ENCODE measurements at places on chromosomes 16 and 17.

DNA sequence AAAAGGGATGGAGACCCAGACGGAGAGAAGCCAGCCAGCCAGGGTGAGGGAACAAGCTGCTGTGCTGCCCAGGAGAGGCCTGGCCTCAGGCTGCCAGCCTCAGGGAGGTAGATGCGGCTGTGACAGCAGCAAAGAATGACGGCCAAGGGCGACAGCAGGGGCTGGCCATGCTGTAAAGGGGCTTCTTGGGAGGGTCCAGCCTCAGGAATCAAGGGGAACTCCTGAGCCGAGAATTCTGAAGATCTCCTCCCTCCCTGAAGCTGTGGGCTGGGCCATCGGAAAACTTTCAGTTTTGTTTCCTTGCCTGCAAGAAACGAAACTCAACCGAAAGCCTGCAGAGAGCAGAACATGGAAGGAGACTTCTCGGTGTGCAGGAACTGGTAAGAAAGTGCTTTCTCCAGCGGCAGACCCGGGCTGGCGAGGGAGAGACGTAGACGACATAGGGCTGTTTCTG lies at the start of gene XAF1:
TSS of gene XAF1 (plus strand) at position 316 of the 454 bp plus-strand sequence. CDS start at position 349, 33 bp downstream.
- peak; percentile 59 for DNase-seq

- no peak for DNase-seq
Measured at GRCh38 chr17:58331815-58332777, 3.5 kb upstream of the TSPOAP1 start.

- no peak for DNase-seq
Measured at GRCh38 chr16:67461600-67462278, 19.2 kb downstream of the ATP6V0D1 start.

DNA sequence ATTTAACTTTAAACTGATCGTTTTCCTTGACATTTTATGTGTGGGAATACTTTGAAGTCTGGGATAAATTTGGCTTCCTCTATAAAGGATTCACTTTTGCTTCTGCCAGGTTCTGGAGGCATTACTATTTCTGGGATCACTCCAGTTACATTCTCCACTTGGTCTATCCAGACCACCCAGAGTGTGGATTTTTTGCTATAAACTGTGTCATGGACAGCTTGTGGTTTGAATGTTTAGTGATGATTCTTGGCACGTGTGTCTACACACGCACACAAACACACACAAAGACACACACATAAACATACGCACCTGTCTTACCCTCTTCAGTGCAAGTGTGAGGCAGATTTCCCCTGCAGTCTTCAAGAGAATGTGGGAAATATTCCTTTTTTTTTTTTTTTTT lies 27.4 kb upstream of the MSI2 start:
- no peak for DNase-seq

DNA sequence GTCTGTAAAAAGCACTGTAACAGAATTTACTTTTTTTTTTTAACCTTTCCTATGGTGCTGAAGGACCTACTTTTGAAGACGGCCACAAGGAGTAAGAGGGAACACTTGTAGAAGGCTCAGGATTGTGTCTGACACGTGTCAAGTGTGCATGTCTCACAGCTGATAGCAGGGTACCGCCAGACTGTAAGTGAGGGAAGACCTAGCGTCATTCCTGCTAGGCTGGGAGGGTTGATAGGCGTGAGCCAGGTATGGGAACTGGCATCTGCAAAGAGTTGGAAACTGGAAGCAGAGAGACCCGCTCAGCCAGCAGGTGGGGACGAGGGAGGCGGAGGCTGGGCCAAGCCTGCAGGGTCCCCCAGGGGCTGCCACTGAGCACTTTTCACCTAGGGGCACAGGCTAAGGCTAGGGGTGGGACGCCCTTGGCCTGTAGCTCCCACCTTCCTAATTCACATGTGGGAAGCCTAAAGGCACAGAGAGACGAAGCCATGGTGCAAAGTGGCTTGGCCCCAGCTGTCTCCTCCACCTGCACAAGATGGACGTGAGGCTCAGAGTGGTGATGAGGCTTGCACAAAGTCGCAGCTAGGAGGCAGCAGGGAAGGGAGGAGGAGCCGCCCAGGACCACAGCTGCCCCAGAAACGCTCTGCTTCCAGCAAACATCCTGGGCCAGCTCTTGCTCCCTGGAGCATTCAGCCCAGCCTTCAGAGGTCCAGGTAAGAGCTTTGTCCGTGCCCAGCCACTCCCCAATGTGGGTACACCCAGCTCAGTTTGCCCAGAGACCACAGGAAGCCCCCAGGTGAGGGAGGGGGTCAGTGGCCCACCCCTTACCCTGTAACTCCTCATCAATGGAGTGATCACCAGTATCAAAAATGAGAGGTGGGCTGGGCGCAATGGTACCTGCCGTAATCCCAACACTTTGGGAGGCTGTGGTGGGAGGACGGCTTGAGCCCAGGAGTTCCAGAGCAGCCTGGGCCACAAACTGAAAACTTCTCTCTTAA lies 18.9 kb downstream of the VASN start:
- DNase-seq, result no peak

- DNase-seq, result no peak
Measured at GRCh38 chr16:7278636-7279035, 54.0 kb upstream of the RBFOX1 start.

DNA sequence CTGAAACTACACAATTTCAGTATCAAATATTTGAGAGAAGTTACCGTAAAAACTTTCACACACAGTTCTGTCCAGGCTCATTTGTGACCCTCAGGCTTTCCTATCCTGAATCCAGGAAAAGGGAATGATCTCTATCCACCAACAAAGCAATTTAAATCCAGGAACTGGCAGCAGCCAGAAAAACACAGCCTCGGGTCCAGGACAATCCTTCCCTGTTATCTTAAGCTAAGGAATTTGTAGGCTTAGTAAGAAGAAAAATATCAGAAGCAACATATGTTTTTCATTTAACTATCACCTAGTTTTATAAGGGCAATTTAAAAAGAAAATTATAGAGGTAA lies 47.1 kb downstream of the TEX2 start:
- no peak for DNase-seq

DNA sequence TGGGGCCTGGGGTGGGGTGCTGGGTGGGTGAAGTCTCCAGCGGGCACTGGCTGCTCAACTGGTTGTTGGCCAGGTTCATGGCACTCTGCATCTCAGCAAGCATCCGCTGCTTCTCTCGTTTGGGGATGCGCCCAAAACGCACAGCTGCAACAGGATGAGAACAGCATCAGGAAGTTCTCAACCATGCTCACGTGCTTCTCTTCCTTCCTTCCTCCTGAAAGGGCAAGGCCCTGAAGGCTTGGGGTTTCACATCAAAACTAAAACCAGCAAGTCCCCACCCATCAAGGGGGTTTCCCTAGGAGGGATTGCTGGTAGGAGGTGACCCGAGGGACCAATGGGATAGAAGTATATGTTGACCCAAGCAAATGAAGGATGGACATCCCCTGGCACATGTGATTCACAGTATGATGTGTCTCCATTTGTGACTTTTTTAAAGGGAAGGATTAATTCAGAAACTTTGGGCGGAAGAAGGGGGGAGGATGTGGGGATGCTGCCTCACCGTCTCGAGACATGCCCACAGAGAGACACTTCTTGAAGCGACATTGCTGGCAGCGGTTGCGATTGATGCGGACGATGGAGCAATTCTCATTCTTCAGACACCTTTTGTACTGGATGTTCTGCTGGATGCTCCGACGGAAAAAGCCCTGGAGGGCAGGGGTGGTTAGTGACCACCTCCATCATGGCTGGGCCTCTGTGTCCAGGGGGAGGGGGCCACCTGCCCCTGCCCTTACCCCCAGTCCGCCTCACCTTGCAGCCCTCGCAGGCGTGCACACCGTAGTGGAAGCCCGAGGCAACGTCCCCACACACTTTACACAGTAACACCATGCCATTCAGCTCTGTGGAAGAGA lies 4.2 kb downstream of the NR1D1 start:
- no peak for DNase-seq

- DNase-seq, result no peak
Measured at GRCh38 chr17:77465358-77466041, 324.7 kb downstream of the SEC14L1 start.

DNA sequence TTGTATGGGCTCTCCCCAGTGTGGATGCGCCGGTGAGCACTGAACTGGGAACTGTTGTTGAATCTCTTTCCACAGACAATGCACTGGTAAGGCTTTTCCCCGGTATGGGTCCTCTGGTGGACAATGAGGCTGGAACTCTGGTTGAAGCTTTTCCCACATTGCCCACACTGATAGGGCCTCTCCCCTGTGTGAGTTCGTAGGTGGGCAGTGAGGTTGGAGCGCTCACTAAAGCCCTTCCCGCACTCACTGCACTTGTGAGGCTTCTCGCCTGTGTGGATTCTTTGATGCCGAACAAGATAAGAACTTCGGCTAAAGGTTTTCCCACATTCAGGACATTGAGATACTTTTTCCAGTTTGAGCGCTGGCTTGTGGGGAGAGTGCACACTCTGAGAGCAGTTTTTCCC lies 17.8 kb downstream of the ZSCAN32 start:
- DNase-seq, result no peak

DNA sequence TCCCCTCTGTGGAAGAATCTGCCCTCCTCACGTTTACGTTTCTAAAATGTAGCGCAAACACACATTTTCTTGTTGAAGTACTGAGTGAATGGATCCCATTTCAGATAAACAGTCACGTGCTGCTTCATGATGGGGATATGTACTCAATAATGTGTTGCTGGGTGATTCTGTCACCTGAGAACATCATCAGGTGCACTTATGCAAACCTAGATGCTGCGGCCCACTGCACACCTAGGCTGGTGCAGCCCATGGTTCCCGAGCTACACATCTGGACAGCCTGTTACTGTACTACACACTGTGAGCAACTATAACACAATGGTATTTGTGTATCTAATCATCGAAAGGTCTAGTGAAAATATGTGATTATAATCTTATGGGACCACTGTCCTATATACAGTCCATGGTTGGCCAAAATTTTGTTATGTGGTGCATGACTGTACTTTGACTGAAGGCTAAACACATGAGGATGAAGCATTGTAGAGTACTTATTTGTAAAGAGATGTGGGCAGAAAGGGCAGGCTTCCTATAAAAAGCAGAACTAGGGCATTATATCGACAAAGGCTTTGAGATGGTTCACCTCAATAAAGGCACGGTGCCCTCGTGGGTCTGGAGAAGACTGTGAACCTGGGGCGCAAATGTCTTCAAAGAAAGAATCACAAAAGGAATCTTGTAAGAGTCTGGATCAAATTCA lies 26.3 kb downstream of the MARF1 start:
- DNase-seq, result no peak

- no peak for DNase-seq
Measured at GRCh38 chr16:4675864-4676786, 17.2 kb upstream of the NUDT16L1 start.

DNA sequence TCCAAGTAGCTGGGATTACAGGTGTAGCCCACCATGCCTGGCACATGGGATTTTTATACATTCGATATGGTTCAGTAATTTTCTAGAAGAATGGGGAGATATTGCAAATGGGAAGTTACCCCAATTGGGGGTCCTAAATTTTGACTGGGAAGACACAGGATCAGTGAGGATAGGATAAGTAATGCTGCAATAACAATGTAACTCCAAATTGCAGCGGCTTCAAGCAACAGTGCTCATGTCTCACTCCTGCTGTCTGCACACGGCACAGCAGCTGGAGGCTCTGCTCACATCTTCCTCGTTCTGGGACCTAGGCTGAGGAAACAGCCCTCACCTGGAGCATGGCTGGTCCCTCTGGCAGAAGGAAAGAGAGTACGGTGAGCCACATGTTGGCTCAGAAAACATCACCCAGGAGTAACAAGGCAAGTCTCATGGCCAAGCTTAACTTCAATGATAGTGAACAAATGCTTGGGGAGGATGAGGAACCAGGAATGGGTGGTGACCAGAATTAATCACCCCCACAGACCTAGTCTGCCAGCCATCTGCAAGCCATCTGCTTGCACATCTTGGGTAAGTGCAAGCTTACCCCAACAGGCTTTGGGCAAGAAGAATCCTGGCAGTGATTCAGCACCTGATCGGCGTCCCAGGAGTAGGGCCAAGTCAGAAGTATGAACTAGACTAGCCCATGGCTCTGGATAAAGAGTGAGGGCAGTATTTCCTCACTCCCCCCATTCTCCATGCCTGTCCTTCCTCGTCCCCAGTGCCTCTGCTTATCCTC lies 229.2 kb downstream of the COPRS start:
- DNase-seq, result no peak

- DNase-seq, result no peak
Measured at GRCh38 chr16:15054357-15055140, 1.3 kb downstream of the NTAN1 start.

DNA sequence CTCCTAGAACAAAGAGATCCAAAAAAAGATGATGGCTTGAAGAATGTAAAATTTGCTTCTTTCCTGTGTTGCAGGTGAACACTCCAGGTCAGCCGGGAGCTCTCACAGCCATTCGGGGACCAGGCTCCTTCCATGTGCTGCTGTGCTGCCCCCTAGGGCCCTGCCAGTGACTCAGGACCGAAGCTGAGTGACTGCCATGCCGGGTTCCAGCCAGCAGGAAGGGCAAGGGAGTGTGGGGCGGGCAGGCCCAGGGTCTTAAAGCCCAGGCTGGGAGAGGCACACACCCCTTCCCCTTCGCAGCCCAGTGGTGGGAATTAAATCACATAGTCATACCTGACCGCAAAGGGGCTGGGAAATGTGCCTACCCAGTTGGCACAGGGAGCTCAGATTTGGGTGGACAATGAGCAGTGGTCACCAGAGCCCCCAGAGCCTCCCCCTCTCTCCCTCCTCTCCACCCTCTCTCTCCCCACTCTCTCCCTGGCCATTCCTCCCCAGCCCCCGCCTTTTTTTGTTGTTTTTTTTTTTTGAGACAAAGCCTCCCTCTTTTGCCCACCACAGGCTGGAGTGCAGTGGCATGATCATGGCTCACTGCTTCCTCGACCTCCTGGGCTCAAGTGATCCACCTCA lies 11.5 kb downstream of the EPOP start:
- no peak for DNase-seq

DNA sequence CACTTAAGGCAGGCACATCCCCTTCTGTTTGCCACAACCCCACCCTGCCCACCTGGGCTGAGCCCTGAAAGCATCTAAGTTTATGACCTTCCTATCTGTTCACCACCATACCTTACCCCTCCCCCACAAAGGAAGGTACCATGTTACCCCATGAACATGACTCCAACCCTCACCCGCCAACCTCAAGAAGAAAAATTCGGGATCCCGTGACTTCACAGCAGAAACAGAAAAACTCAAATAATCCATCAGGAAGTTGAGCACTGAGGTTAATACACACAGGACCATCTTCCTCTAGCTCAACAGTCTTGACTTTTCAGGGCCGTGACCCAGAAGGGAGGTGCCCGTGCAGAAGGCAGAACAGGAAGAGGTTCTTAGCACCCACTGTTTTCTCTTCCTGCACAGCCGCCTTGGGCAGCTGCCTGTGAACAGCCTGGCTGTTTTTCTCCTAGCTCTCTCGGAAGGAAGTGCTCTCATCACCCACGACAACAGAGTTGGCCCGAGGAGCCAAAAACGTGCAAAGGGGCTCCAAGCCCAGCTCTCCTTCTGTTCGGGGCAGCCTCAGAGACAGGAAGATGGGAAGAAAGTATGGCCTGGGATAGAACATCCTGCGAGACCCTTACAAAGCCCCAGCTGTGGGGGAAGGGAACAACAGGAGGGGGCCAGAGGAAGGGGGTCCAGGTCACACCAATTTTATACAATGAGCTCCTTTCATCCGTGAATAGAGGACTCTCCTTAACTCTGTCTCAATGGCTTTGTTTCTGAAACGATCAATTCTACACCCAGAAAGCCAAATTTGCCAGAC lies 101.1 kb downstream of the XYLT1 start:
- no peak for DNase-seq

All from hindlimb muscle (tissue), 1 donor.